ENCODE measurements at places on chromosomes 1 and 21. TPM values are rescaled to one million over a fixed set of nuclear protein-coding genes. Genes with fewer than 3 reads are reported as not detected.

DNA sequence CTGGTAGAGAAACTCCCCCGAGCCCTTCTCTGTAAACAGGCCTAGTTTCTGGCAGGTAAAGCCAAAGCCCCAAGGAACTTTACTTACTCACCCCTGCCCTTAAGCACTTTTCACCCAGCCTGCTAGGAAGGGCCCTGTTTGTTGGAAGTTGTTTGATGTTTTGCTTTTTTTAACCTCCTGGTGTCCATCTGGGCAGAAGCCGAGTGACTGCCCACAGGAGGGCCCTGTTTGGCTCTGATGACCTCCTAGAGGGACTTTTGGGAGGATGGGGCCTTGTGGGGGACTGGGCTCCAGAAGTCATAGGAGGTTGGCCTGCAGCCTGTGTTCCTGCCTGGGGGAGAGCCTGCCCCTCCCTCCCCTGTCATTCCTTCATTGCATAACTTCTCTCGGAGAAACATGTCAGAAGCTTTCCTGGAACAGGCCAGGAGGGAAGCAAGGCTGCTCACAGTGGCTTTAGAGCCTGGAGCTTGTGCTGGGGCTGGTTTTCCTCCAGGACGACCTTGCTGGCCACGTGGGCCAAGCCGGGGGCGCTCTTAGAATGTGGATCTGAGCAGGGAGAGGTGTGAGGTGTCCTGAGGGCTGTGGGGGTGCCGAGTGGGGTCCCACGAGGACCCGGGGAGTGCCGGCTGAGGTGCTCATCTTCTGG lies 33.9 kb downstream of the COQ8A start:
- no peak for DNase-seq

NECTIN4 gene
- total RNA-seq = 0.31 TPM

CBR3 gene
- 19.2 TPM for total RNA-seq

GRCh38 chr21:35810431-35810970 lies 249.8 kb downstream of the SETD4 start:
- no peak for DNase-seq

DNA sequence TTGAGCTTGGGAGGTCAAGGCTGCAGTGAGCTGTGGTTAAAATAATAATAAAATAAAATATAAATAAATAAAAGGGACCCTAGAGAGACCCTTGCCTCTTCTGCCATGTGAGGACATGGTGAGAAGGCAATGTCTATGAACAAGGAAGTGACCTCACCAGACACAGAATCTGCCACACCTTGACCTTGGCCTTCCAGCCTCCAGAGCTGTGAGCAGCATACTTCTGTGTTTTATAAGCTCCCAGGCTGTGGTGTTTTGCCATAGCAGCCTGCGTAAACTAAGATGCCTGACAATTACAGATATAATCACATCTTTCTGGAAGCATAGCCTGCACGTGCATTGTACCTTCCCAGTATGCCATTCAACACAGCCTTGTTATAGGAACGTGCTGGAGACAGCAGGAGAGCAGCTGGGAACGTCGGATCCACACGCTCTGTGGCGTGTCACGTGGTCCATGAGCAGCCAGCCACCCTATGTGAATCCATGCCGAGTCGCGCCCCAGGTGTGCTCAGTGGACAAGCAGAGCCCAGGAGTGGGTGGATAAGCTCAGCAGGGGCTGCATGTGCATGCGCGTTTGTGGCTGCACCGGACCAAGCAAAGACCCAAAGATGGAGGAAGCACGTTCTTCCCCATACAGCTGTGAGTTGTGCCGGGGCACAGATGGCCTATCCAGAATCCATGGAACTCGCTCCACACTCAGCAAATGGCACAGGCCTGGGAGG lies 17.8 kb downstream of the WNT9A start:
- no peak for DNase-seq

DNA sequence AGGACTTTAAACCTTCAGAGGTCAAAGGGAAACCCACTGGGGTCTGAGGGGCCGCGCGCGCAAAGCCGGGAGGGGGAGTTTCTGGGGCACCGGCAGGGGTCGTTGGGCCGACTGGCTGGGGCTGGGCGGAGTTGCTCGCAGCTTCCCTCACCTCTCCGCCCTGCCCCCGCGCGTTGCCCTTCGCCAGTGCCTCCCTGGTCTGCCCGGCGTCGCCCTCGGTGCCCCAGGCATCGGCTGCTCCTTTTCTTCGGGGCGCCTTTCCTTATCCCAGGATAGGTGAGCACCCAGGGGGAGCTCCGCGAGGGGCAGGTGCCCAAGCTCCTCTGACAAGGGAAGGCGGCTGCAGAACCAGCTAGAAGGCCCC lies 390 bp upstream of the NGF start:
- no peak for DNase-seq

OLIG1 gene
- not detected for total RNA-seq

- no peak for DNase-seq
These were observed 95.5 kb downstream of the TIAM1 start for GRCh38 chr21:31248598-31248997.
